ENCODE measurements at places on chromosomes 5 and 9.

GRCh38 chr5:53556001-53556400, 4.4 kb upstream of the NDUFS4 start:
- DNase-seq: no peak

DNA sequence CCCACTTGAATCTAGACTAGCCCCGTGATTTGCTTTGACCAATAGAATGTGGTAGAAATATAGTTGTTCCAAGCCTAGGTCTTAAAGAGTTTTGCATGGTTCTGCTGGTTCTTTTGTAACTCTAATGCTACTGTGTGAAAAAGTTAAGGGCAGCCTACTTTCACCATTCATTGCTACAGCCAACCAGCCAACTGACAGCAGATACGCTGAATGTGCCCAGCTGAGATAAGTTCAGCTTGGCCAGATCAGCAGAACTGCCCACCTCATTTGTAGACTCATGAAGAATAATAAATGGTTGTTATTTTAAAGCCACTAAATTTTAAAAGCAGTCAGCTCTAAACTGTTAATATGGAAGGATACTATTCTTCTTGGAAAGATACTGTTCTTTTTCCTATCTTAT, 23.9 kb downstream of the NR3C1 start:
- DNase-seq: no peak

DNA sequence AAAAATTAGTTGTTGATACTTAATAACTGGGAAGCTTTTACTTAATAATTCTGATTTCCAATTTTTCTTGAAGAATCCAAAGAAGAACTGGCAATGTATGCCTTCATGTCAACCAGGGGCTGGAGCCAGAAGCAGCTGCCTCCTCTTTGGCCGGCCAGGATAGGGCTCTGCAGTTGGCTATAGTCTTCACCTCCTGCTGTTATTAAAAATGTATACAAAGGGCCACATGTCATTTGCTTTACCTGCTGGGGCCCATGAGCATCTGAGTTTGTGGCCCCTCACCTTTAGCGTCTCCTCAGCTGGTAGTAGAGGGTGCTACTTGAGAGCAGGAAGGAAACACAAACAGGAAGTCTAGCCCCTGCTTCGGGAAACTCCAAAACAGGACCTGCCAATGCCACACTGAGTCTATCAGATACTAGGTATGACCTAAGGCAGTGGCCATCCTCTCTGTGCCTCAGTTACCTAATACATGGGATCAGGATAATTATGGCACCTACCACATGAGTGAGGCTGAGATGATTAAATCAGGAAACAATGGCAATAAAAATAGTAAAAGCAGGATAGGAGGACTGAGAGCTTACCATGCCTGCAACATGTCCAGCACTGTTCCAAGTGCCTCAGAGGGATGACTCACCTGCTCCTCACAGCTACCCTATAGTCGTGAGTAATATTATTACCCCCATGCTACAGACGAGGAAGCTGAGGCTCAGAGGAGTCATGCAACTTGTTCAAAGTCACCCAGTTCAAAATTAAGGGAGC, 21.3 kb downstream of the CCDC69 start:
- no peak for DNase-seq

DNA sequence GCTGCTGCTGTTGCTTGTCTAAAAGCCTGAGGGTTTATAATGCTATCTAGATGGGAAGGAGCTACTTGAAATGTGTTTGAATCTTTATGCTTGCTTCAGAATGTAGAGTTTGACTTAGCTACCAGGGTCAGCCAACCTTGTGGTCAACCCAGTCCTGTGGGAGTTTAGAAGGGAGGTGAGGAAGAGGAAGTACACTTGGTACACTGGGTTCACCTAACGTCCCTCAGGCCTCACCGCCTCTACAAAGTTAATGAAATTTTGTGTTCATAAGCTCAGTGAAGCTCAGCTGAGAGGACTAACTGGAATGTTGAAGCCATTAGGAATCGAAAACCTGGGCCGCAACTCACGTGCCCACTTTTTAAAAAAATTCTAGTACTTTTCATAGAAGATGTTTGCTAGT, 10.7 kb downstream of the IQGAP2 start:
- no peak for DNase-seq

DNA sequence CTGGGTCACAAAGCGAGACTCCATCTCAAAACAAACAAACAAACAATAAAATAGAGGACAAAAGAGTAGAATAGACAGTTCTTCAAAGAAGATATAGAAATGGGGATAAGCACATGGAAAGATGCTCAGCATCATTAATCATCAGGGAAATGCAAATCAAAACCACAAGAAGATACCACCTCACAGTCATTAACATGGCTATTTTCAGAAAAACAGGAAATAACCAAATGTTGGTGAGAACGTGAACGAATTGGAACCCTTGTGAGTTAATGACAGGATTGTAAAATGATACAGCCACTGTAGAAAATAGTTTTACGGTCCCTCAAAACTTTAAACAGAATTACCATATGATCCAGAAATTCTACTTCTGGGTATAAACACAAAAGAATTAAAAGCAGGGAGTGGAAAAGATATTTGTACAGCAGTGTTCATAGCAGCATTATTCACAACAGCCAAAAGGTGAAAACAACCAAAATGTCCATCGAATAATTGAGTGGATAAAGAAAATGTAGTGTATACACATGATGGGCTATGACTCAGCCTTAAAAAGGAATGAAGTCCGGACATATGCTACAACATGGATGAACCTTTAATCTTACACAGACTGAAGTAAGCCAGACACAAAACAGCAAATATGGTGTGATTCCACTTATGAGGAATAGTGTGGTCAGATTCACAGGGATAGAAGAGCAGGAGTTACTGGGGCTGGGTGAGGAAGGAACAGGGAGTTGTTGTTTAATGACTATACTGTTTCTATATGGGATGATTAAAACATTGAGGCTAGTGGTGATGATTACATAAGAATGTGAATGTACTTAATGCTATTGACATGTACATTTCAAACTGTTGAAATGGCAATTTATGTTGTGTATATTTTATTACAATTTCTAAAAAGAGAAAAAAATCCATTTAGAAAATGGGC, 19.7 kb downstream of the OR2V2 start:
- DNase-seq: no peak
